ENCODE measurements at places on chromosomes 12 and 14.

DNA sequence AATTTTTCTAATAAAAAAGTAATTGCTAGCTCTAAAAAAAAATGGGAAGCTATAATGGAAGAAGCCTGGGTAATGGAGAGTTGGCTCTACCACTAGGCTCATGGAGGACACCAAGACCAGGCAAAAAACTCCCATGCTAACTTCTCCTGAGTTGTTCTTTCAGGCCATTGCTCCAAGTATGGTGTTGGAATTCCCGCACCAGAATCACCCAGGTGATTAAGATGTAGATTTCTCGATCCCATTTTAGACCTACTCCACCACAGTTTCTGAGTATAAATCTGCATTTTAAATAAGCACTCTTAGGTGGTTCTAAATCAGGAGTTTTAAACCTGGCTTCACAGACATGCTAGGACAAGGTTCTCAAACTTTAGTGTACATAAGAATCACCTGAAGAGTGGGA lies 221.0 kb downstream of the EMP1 start:
- DNase-seq: no peak
- no peaks in the 10 kb centered on the region for H3K27me3 ChIP-seq
- H3K4me1 ChIP-seq: no peaks in the 10 kb centered on the region

- no peaks in the 10 kb centered on the region for H3K27me3 ChIP-seq
- no peak overlapping the region for H3K4me3 ChIP-seq
- H3K36me3 ChIP-seq: no peaks in the 10 kb centered on the region
- no peaks in the 10 kb centered on the region for H3K4me1 ChIP-seq
- DNase-seq: no peak
These were observed 17.0 kb upstream of the SLC15A5 start for GRCh38 chr12:16294376-16294956.

DNA sequence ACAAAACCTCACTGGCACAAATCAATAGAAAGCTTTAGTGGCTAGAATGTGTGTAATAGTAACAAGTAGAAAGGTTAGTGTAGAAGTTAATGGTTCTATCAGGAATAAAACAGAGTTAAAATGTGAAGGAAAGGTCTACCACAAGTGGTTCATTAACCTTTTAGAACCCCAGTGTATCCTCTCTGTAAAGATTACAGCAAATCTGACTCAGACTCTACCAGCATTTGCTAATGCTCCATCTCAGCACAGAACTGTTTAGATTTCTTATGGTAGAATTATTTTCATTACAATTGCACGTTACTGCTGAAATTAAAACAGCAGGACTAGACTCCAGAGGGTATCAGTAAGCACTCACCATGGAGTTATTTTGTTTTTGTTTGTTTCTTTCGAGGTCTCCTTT lies 609.0 kb upstream of the LMO3 start:
- H3K27me3 ChIP-seq: no peaks in the 10 kb centered on the region
- no peak overlapping the region for H3K27ac ChIP-seq
- no peaks in the 10 kb centered on the region for H3K4me1 ChIP-seq
- no peak for DNase-seq

- no peak for DNase-seq
- no peak overlapping the region for H3K27ac ChIP-seq
- H3K36me3 ChIP-seq: peaks cover 4% of the 10 kb centered on the region
- no peaks in the 10 kb centered on the region for H3K27me3 ChIP-seq
- no peak overlapping the region for H3K4me3 ChIP-seq
- peaks cover 48% of the 10 kb centered on the region for H3K4me1 ChIP-seq
These were observed 111.9 kb downstream of the ERC1 start for GRCh38 chr12:1102791-1103450.

DNA sequence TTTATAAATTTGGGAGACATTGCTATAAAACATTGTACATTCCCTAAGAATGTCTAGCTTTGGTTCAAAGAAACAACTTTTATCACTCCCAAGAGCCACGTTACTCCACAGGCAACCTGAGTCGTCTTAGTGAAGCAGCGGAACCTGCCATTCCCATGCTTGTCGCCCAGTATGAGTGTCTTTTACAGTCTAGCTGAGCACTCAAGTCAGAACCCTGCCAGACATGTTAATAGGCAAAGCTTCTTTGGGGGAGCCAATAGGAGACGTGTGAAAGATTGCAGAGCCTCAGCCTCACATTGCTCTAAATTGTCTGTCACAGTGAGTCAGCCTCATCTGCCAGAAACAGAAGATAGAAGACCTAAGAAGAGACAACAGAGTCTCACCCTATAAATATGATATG lies 541.6 kb upstream of the FLRT2 start:
- no peaks in the 10 kb centered on the region for H3K4me1 ChIP-seq
- no peaks in the 10 kb centered on the region for H3K27me3 ChIP-seq
- no peak for DNase-seq

GRCh38 chr12:105377077-105377476 lies 46.6 kb downstream of the C12orf75 start:
- no peak overlapping the region for H3K4me3 ChIP-seq
- H3K27me3 ChIP-seq: no peaks in the 10 kb centered on the region
- H3K27ac ChIP-seq: no peak overlapping the region
- peaks cover 9% of the 10 kb centered on the region for H3K36me3 ChIP-seq
- no peak for DNase-seq

DNA sequence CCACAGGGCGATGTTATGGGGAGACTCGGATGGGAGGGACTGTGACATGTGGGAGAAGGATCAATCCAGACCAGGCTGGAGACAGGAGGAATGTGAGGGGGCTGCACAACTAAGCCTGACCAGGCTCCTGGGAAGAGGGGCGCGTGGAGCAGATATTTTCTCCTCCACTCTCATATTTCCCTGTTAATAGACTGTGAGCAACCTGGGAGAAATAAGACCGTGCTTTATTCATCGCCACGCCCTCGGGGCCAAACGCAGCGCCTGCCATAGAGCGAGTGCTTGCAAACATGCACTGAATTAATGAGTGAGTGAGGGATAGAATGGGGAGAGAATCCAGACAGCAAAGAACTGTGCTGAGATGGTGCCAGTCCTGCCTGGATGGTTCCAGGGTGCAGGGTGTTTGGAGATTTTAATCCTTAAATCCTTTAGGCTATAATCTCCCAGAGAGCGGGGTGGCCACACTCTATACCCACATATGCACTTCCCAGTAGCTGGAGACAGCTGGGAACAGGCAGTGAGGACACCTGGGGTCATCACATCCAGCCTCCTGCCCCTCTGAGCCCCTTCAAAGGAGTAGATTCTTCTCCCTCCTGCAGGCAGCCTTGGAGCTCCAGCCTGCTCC lies 13.6 kb upstream of the FAIM2 start:
- DNase-seq: no peak
- H3K4me1 ChIP-seq: peaks cover 6% of the 10 kb centered on the region
- no peak overlapping the region for H3K27ac ChIP-seq
- H3K27me3 ChIP-seq: peaks cover 29% of the 10 kb centered on the region
- no peak overlapping the region for H3K4me3 ChIP-seq

DNA sequence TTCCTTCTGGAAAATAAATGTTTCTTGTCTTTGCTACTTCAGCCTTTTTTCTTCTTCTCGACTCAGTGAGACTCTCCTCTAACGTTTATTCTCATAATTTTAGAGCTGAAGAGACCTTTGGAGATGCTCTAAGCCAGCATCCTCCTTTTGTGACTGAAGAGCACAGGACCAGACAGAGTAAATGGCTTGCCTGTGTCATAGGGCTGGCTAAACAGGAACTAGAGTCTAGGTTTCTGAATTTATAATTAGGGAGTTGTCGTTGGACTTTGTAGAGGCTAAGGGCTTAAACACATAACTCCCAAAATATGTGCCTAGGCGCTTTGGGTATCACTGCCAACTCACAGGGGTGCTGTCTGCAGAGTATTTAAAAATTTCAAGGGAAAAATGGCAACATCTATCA lies 98.5 kb downstream of the FGD4 start:
- H3K27ac ChIP-seq: no peak overlapping the region
- H3K4me3 ChIP-seq: no peak overlapping the region
- H3K27me3 ChIP-seq: peaks cover 5% of the 10 kb centered on the region
- DNase-seq: no peak

DNA sequence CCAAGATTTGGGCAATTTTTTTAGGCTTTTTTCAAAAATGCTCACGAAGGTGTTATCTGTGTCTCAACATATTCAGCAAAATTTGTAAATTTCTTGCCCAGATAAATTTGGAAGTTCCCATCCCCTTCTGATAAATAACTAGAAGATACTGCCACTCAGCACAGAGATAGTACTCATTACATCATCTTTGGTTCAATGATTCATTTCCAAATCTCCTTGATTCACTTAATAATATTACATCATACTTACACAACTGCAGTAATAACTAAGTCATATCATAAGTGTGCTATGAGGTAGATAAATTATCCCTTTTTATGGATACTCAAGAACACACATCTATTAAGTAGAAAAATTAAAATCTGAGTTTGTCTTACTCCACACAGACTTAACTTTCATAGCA lies 89.4 kb downstream of the RPAP3 start:
- no peak overlapping the region for H3K27ac ChIP-seq
- no peaks in the 10 kb centered on the region for H3K4me1 ChIP-seq
- H3K36me3 ChIP-seq: peaks cover 5% of the 10 kb centered on the region
- H3K27me3 ChIP-seq: no peaks in the 10 kb centered on the region
- DNase-seq: no peak

- peaks cover 10% of the 10 kb centered on the region for H3K27me3 ChIP-seq
- peak overlapping the region; percentile 79 for H3K4me3 ChIP-seq
- no peaks in the 10 kb centered on the region for H3K36me3 ChIP-seq
- peak overlapping the region; percentile 99 for H3K27ac ChIP-seq
These were observed 58.1 kb downstream of the PLEKHG3 start for GRCh38 chr14:64762044-64763034.

DNA sequence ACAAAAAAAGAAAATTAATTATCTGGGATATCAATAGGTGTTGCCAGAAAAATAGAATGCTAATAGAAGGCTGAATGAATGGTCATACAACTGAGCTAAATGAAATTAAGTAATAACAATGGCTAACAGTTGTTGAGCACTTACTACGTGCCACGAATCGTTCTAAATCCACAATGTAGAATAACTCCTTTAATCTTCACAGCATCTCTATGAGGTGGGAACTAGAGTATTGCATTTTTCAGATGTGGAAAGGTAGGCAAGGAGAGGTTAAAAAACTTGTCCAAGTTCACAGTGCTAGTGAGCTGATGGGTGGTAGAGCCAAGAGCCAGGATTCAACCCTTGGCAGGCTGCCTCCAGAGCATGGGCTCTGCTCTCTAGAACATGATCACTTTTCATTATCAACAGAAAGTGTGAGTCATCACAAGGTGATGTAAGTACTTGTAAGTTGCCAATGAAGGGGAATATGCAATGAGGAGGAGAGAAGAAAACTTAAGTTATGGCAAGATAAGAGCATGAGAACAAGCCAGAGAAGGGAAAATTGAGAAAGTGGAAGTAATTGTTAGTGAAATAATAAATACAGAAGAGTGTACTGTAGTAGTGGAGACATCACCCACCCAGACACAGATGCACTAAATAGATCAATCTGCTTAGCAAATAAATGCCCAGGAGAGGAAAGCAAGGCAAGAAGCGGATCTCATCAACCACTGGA lies 122.1 kb downstream of the PRKD1 start:
- no peaks in the 10 kb centered on the region for H3K4me1 ChIP-seq
- no peaks in the 10 kb centered on the region for H3K36me3 ChIP-seq
- no peak overlapping the region for H3K4me3 ChIP-seq
- H3K27me3 ChIP-seq: no peaks in the 10 kb centered on the region

- no peak overlapping the region for H3K4me3 ChIP-seq
- H3K27me3 ChIP-seq: peaks cover 19% of the 10 kb centered on the region
- no peak for DNase-seq
- H3K27ac ChIP-seq: no peak overlapping the region
These were observed 8.0 kb downstream of the RHOJ start for GRCh38 chr14:63212209-63212608.

- peaks cover 7% of the 10 kb centered on the region for H3K36me3 ChIP-seq
- no peaks in the 10 kb centered on the region for H3K27me3 ChIP-seq
- H3K27ac ChIP-seq: peak overlapping the region; percentile 66
- peak overlapping the region; percentile 76 for H3K4me3 ChIP-seq
- H3K4me1 ChIP-seq: peaks cover 12% of the 10 kb centered on the region
- no peak for DNase-seq
These were observed 217.1 kb downstream of the SLC38A4 start for GRCh38 chr12:46608431-46609272.

DNA sequence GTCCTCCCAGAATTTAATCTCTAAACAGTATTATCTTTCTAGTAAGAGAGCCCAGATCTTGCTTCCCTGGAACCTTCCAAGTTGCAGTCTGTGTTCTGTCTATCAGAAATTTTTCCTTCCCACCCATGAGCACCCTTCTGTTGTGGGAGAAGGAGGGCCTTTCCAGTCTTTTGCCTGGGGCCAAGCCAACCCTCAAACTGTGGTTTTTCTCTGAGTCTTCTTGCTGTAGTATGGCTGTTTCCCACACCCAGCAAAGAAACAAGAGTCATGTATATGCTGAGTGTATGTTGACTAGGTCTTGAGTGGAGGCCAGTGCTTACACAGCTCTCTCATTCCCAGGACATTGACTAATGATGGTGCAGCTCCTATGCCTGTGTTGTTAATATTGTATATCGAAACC lies 104.5 kb downstream of the TGFB3 start:
- peaks cover 3% of the 10 kb centered on the region for H3K36me3 ChIP-seq
- no peak overlapping the region for H3K27ac ChIP-seq
- H3K27me3 ChIP-seq: no peaks in the 10 kb centered on the region
- H3K4me3 ChIP-seq: no peak overlapping the region

DNA sequence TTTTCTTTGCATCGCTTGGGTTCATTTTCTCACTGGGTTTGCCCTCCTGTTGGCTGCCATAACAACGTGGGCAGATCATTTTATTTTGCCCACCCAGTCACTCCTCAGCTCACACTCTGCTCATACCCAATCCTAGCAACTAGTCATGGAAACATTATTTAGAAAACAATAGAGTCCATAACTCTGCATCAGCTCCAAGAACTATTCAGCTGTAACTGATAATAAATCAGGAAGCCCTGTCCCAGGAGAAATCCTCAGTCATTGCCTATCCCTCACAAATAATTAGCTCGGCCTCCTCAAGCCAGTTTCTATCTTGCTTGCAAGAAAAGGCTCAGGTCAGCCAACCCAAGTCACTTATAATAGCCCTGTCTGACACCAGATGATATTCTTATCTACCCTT lies 43.2 kb downstream of the RTN1 start:
- no peak overlapping the region for H3K4me3 ChIP-seq
- H3K36me3 ChIP-seq: no peaks in the 10 kb centered on the region
- peaks cover 36% of the 10 kb centered on the region for H3K27me3 ChIP-seq
- no peak for DNase-seq
- H3K27ac ChIP-seq: no peak overlapping the region

GRCh38 chr12:47825173-47825639 lies 5.5 kb upstream of the HDAC7 start:
- peaks cover 76% of the 10 kb centered on the region for H3K4me1 ChIP-seq
- no peaks in the 10 kb centered on the region for H3K27me3 ChIP-seq
- H3K36me3 ChIP-seq: no peaks in the 10 kb centered on the region
- H3K4me3 ChIP-seq: peak overlapping the region; percentile 86
